ENCODE measurements at places on chromosomes 3 and 15.

DNA sequence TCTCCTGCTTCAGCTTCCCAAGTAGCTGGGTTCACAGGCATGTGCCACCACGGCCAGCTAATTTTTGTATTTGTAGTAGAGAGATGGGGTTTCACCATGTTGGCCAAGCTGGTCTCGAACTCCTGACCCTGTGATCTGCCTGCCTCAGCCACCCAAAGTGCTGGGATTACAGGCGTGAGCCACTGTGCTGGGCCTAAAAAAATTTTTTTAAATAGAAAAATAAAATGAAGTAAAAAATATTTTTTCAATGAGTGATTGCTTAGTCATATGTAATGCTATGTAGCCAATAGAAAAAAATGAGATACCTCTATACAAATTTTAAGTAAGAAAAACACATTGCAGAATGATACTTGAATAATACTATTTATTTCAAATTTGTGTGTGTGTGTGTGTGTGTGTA is 27.9 kb upstream of the SLC30A4 start:
- no peak for DNase-seq

DNA sequence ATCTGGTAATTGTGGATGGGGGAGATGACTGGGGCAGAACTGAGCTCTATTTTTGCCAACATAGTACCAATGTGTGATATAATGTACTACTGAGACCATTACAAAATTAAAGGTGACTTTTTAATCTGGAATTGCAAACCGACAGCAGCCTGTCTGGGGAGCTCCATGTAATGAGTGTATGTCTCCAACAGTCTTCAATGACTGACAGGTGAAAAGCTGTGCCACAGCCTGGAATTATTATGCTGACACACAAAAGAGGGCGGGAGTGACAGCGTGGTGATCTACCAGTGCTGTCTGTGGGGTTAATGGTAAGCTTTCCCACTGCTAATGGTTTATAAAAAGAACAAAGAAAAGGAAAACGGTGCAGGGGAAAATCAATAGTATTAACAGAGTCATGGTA is 143.4 kb downstream of the CLSTN2 start:
- DNase-seq, result no peak

DNA sequence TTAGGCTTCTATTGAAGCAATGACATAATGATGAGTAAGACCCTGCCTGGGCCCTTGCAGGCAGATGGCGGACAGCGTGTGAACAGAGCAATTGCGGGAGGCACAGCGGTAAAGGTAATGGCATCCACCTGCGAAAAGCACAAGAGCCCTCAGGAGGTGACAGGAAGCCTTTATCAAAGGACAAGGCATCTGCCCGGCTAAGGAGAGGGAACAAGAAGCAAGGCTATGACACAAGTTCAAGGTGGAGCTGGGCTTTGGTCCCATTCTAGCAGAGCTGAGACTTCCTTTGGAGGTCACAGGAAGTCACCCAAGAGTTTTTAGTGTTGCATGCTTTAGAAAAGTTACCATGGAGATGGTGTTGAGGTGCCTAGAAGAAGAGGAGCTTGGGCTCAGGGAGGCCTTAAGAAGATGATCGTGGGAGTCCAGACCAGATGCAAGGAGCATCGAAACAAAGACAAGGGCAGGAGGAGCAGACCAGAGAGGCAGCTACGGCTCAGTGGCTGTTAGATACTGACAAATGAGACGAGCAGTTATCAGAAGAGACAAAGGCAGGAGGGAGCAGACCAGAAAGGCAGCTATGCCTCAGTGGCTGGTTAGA is 34.5 kb downstream of the OSBPL10 start:
- no peak for DNase-seq

DNA sequence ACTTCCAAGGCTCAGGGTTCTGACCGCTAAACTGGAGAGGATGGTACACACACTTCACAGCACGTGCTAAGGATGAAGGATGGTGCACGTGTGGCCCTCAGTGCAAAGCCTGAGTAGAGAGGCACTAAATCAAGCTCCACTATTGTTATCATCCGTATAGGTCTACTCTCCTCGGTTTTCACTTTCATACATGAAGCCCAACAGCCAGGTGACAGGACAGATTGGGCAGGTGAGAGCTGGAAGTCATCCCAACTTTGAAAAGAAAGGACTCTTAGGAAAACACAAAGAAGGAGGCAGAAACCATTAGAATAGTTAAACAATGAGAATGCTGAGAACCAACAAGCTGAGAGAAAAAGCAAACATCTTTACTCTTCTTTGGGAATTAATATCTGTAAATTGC is 21.1 kb downstream of the MAGI1 start:
- DNase-seq, result no peak

DNA sequence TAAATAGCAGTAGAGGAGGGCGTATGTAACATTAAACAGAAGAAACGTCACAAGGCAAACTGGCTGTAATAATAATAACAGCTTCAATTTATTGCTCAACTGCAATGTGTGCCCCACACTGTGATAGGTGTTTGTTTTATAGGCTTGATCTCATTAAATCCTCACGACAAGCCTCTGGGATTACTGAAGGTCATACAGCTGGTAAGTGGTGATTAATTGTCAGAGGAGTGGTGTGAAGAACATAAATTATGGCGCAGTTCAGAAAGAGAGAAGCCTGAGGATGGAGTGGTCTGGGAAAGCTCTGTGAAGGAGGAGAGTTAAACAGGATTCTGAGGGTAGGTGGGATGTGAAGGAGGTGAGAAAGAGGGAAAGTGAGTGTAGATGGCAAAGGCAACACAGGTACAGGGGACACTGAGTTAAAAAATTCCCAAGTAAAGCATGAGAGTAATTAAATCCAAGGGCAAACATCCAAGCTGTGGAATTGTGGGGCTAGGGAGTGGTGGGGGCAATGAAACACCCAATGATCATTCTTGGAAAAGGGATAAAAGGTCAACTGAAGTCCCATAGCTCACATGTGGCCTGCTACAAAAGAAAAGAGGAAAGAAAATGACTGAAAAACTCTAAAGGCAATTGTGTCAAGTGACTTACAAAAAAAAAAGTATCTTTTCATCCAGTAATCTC is 16.5 kb upstream of the GLCE start:
- no peak for DNase-seq

DNA sequence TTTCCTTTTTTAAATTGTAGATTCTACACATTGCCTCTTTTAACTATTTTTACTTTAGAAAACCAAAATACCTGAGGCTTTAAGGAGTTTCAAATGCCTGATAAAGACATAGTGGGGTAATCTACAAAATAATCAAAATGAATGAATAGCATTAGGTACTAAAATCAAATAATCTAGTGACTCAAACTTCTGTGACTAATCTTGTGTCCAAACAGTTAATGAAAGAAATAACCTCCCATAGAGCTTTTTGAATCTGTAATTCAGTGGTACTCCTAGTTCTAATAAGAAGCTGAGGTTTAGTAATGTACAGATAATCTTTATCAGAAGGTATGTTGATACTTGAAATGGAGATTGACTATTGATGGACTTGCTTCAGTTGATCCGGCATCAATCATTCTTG is 53.0 kb downstream of the DTWD1 start:
- DNase-seq, result no peak

Measured in activated CD8-positive, alpha-beta memory T cell treated with anti-CD3 and anti-CD28 coated beads for 1 hour (primary cell).